NCI-H446 (cell line): ENCODE measurements at places on chromosomes 3 and 15.

DNA sequence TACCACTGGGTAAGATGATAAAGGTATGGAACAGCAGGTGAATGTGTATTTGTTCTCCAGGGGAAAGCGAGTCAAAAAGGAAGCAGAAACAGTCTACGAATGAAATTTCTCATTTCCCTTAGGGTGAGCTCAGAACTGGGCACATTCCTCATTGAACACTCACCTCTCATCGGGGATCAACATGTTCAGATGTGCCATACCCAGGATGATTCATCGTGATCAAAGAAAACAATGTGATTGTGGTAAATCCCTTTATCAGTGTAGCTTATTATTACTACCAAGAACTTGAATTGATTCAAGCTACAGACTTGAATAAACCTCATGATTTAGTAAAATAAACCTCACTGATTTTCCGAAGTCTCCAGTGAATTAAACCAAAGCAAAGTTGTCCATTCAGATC is 72.1 kb downstream of the GJD2 start:
- no peak for DNase-seq

GRCh38 chr3:55675478-55675877 is 188.4 kb upstream of the WNT5A start:
- DNase-seq: no peak

GRCh38 chr3:45240292-45240691 is 14.2 kb upstream of the TMEM158 start:
- DNase-seq: no peak

DNA sequence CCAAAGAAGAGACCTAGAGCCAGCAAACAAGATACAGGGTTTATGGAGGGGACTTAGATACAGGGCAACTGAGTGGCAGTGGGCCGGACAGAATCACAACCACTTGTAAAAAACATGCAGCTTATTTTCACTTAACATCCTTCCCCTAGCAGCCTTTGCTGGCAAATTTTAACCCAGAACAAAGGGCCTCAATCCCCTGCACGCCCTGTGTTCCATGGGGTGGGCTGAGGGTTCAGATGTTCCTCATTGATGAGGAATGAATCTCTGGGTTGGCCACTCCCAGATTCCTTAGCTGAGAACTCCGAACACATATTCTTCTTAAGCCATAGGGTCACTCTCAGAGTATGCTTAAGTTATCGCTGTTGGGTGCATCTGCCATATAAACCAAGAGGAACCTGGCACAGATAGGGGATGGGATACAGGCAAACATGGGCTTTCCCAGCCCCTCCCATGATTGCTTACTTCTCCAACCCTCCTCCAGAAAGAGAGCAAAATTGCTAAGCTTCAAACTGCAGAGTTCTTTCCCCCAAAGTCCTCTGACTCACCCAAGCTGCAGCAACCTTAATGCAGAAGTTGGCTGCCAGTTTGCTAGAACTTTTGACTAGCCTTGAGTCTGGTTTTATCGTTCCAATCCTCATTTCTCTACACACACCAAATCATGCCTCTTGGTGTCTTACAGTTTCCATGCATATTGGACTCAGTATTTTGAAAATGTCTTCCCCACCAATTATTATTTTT is 146.9 kb downstream of the CD47 start:
- DNase-seq: no peak

DNA sequence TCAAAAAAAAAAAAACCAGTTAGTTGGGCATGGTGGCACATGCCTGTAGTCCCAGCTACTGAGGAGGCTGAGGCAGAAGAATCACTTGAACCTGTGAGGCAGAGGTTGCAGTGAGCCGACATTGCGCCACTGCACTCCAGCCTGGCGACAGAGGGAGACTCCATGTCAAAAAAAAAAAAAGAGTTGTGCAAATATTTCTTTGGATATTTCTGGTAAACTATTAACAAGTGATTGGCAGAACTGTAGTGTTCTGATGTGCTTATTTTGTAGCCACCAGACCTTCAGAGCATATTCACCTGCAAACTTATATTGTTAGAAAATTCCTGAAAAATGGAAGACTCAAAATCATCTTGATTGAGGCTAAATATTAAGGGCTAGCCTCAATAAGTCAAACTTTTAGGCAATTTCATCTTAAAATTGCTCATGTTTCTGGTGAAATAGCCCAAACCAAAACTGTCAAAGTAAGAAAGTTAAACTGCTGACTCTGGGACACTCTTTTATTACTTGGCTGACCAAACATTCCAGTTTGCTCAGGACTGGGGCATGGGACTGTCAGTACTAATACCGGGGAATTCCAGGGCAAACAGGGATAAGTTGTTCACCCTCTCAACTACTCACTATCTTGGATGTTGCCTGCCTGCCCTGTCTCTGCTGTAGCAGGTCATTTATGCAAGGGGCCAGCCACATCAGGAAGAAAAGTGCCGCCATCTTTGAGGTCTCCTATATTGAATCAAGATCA is 37.0 kb downstream of the ABHD2 start:
- no peak for DNase-seq

DNA sequence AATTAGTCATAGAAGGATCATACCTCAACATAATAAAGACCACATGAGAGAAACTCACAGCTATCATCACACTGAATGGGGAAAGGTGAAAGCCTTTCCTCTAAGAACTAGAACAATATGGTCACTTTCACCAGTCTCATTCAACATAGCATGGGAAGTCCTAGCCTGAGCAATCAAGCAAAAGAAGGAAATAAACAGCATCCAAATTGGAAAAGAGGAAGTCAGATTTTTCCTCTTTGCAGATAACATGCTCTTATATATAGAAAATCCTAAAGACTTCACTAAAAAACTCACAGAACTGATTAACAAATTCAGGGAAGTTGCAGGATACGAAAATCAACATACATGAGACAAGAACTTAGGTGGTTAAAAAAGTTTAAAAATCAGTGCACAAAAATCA is 24.7 kb downstream of the MAP3K13 start:
- DNase-seq: no peak

GRCh38 chr3:134991003-134991402 is 195.9 kb downstream of the EPHB1 start:
- DNase-seq: no peak

GRCh38 chr3:179069762-179070390 is 1.7 kb downstream of the ZMAT3 start:
- DNase-seq: no peak

DNA sequence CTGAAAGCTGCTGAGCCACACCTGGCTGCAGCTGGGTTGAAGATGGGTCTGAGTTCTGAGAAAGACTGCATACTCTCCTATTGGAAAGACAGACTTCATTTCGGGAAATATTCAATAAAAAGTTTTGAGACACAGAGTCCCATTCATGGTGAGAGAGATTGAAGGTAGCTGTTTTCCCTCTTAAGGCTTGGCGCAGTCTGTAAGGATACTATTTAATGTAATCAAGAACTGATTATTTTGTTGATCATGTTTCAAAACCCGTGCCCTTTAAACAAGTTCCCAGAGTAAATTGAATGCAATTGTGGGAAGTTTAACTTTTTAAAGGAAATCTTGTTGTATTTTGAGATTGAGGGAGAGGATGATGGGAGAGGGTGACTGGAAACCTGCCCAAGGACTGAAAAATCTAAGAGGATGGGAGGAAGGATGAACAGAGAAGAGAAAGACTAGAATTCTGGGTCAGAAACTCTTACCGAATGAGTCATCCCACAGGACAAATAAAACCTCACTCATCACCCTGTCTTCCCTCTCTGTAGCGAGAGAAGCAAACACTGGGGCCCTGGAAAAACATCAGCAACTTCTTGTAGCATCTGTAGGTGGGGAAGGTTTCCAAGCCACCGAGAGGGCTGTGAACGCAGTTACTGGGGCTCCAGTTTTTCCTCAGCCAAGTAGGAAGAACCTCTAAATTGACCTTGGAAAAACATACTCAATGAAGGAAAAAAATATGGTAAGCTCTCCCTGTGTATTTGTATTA is 193.2 kb upstream of the TPRG1 start:
- peak; percentile 85 for DNase-seq

DNA sequence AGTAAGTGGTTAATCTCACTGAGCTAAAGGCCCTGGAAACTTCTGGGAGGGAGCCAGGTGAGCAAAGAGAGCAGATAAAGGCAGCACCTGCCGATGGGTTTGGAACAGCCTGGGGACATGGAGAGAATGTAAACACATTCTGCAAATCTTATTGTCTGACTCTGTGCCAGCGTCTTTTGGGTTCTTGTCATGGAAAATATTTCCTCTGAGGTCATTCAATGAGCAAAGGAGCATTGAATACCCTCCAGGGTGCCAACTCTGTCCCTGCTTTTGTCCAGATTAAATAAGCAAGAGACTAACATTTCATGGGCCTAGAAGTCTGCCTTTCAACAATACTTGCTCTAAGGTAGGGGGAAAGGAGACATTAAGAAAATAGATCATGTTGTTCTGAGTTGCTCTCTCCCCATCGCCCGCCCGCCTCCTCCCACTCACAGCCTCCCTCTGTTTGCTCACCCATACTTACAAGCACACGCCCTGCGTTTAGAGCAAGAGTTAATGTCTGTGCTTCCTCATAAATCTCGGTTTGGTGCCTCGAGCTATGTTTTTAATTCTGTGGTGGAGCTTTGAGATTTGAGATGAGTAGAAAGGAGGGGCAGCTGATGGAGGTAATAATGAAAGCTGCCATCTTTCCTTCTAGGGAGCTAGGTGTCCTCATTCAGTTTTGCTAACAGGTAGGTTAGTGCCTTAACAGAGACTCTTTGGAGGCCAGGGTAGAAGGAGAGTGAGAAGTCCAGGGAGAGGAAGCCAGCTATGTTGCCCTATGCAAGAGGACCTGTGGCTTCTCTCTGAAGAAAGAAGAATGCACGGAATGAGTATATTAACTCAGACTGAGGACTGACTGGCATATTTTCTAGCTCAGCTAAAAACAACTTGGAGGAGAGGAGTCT is 132.9 kb downstream of the TPRG1 start:
- peak; percentile 81 for DNase-seq
